GM23248 (cell line): ENCODE measurements at places on chromosomes 5 and 9.
A peak's percentile ranks its signal among the peaks of the same experiment; 100 is the strongest.

DNA sequence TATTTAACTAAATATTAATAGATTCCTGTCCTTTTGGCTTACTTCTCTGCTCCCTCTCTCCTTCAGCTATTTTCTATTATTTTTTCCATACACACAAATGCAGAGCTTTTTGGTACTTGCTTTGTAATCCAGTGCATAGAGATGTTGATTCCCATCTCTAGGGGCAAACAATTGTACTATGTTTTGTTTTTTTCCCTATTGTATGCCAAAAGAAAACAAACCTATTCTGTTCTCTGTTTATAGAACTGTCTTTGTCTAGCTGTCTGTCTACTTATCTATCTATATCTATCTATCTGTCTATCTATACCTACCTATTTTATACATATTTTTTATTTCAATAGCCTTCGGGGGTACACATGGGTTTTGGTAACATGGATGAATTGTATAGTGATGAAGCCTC is 121.6 kb upstream of the LIFR start:
- DNase-seq, result no peak

DNA sequence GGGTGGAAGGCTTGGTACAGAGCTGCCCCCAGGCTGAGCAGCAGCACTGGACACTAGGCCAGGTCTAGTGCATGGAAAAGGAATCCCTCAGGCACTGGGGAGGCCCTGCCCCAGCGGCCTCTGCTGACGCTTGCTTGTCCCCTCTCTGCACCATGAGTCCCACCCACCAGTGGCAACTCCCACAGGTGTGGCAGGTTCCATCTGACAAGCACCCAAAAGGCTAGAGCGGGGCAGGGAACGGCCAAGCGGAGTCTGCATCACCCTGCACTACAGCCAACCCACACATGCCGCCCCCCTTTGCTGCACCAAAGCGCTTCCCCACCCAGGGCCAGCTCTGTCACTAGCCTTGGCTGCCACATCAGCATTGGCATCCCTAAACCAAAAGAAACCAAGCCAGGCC is 115.2 kb upstream of the SARDH start:
- DNase-seq, result no peak

- DNase-seq, result peak; percentile 43
Observed at GRCh38 chr5:138470322-138471051, 5.2 kb downstream of the EGR1 start.

DNA sequence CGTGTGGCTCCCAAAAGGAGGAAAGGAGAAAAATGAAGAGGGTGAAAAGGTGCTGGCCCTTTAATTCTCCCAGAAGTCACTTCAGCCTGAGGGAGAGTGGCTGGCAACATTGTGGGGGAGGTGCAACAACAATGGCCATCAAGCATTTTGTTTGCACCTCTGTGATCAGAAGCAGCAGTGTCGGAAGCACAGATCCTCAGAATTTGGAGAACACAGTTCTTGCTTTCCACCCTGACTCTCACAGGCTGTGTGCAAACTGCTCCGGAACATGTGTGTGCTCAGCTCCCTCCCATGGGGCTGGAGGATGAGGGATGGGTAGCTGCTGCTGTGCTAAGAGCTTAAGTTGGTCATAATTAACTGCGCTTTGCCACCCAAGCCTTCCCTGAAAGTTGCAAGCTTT is 127.1 kb downstream of the DPYSL3 start:
- DNase-seq, result peak; percentile 66
